Fibroblast of skin of left biceps (primary cell): ENCODE measurements at places on chromosomes 12 and 14.

GRCh38 chr12:115817389-115817788 is 460.1 kb downstream of the MED13L start:
- DNase-seq = no peak

- no peak for DNase-seq
Measured at GRCh38 chr14:22479776-22480464, 109.1 kb downstream of the DAD1 start.

DNA sequence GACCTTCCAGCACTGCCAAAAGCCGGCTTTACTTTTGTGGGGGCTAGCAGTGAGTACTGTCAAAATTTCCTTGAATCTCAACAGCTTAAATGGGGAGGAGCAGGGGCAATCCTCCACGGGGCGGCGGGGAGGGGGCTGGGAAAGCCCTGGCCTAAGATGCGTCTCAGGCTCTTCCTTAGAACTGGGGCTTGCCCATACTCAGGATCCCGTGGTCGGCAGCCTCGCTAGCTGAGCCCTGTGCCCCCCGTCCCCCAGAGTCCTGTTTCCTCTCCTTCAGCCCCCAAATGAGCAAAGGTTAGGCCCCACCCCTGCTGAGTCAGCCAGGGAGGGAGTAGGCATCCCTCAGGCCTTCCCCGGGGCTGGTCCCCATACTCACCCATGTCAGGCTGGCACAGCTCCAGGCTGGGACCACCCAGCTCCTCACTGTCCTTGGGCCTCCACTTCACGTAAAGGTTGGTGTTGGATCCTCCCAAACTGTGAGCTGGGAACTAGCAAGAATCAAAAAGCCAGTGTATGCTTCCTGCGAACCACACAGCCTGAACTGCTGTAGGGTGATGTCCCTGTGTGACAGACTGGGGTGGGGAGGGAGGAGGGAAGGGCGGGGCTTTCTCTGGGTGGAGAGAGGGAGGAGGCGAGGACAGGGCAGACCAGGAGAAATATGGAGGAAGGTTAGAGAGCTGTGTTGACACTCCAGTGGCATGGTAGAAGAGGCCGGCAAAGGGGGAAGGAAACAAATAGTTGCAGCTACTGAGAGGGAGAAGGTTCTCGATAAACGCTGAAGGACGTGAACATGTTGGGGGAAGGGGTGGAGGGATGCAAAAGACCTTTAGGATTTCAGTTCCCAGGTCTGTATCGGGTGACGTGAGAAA is 5.9 kb upstream of the BAZ2A start:
- peak; percentile 37 for DNase-seq

GRCh38 chr12:91009319-91009950 is 4.7 kb upstream of the EPYC start:
- no peak for DNase-seq

GRCh38 chr12:109586385-109587296 is 13.0 kb downstream of the MVK start:
- DNase-seq = no peak

- no peak for DNase-seq
Measured at GRCh38 chr12:116879509-116880212, 1.6 kb downstream of the HRK start.

DNA sequence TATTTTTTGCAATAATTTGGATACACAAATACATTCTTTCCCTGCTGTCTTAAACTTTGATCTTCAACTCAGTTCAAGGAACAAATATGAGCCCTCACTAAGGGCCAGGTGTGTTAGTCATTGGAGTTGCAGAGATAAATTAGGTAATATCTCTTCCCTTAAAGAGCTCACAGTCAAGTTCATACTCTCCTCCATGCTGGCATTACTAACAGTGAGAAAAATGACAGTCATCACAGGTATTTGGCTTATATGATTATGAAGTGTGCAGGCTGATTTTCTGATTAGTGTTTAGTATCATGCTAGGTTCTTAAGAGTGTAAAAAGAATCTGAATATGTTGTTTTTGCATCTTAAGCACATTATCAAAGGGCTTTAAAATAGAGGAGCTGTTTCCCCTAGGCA is 594.7 kb downstream of the CCER1 start:
- no peak for DNase-seq

DNA sequence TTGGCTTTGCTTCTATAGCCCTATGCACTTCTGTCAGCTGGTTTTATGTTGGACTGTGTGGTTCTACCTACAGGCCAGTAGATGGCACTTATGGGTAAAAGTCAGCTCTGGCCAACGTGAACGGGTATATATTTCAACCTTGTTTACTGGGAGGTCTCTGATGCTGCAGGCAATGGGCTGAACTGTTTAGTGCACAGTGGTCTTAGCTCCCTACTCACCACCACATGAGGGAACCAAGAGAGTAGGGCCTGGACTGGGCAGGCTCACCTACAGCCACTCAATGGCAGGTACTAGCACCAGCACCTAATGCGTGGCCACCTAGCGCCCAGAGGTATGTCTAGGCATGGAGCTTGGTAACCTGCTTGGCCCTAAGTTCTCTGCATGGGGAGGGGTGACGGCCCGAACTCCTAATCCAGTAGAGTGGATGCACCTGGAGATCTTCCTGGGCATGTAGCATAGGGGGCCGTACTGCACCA is 481.8 kb downstream of the TMEM117 start:
- no peak for DNase-seq

DNA sequence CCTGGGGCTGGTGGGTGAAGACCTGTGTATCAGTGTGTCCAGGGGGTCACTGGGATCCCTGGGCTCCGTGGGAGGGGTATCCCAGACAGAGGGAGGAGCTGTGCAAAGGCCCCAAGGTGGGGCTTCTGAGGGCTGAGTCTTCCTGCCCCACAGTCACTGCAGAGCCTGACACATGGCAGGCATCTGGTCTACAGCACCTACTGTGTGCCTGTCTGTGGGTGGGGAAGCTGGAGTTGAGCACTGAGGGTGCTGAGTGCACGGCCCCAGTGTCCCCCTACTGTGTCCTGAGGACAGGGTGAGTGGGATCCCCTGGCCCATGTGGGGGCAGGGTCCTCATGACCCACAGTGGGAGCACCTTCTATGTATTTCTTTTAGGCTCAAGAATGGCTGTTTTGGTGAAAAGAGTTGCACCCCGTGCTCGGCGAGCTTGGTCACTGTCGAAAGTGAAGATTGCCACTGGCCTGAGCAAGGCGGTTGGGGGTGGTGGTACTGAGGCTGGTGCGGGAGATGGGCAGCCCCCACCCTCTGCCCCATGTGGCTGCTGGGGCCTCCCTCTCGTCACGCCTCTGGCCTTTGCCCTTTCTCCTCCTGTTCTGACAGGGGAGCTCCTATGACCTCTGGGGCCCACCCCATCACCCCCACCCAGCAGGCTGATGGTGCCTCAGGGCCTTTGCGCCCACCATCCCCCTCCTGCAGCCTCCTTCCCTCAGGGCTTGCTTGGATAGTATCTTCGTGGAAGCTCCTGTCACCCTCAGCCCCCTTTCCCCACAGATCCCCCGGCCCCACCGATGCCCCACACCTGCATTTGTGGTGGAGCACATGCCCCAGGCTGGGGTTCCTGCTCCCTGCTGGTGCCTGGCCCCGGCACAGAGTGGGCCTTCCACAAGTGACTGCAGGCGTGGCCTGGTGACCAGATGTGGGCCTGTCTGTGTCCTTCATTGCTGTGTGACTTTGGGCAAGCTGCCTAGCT is 55.8 kb downstream of the BEGAIN start:
- no peak for DNase-seq

GRCh38 chr12:111150360-111150759 is 218.5 kb downstream of the PHETA1 start:
- no peak for DNase-seq
